ENCODE measurements at places on chromosomes 12 and 14. TPM values are rescaled to one million over a fixed set of nuclear protein-coding genes. Genes with fewer than 3 reads are reported as not detected.

DNA sequence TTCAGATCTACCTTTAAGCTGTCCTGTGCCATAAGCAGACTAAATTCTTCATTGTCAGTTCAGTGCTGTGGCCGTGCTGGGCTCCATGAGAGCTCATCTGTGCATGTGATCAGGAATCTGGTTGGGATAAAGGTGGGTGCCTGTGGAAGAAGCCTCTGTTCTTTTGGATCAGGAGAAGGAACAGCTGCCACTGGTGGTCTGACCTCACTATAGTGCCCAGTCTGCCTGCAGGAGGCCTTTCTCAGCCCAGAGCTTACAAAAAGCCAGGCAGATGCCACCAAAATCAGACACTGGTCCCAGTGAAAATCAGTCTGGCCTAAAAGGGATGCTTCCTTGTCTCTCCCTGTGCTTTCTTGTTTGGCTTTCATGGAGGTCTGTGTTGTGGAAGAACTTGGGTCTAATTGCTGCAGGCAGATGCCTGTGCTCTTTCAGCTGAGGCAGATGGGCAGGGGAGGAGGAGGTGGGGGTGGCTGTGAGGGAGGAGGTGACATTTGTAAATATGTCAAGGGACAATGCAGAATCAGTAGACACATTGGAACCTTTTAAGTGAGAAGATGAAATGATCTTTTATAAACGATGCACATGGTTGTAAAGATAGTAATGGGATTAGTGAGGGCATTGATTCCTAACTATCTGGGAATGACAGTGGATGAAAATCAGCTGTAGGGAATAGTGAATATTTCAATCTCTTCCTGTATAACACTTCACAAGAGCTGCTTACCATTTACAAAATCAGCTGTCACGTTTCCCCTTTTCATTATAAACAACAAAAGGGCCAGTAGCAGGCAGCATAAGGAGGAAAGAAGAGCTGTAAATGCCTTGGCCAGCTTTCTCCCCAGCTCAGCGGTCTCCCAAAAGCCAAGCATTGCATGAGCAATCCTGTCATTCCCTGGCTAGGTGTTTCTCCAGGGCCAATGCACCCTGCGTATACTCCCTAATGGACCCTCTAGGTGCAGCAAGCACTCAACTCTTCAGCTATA, 44.6 kb downstream of the CACNA2D4 start:
- DNase-seq, result no peak

GRCh38 chr12:57693317-57693658, 644 bp upstream of the OS9 start:
- no peak for DNase-seq

DNA sequence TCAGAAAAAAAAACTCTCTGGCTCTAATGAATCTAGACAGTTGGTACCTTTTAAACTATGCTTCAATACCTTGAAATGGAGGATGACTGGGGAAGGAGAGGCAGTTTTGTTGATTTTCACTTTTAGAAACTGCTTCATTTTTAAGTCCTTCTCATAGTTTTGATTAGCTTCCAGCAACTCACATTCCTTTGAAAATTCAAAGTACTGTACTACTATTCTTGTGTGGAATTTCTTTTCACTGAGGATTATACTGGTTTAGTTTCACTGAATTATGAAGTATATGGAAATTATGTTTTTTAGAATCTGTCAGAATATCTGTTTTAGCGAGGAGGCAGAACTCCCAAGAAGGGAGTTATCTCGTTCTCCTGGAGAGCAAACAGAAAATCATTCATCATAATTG, 116.3 kb downstream of the TGFB3 start:
- DNase-seq, result no peak

GRCh38 chr14:98599082-98599481, 672.9 kb downstream of the BCL11B start:
- no peak for DNase-seq

- no peak for DNase-seq
Observed at GRCh38 chr12:80189241-80189640, 89.9 kb downstream of the OTOGL start.

DNA sequence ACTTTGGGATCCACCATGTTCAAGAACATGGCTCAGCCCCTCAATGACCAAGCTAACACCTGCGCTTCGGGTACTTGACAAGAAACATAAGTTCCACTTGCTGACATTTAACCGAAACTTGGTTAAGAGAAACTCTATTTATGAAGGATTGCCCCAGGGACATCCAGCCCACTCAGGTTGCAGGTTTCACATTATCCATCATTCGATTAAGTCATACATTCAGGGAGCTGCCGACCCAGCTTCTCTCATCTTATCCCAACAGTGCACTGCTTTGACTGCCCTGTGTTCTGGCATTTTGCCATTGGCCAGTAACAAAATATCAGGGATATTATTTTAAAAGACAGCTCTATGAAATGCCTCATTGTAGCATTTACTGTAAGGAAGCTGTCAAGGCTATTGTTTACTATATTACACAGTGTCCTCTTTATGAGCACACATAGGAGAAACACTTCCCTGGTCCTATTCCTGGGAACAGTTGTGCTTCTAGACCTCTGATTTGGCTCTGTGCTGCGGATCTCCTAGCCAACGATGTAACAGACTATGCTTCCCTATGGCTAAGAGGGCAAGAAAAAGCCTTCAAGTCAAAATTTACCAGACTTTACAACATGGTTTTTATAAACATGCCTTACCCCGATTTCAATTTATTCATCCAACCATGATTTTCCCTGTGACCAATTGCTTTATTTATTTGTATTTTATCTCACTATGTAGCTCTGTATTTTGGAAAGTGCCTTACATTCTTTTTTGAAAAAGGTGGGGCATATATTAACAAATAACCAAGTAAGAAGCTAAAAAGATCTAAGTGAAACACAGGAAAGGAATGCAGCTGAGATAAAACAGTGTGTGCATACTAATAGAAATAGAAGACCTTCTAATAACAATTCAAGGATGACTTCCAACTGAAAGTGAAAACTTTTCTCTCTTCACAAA, 109.3 kb downstream of the ITPR2 start:
- no peak for DNase-seq

GRCh38 chr12:108701779-108702441, 29.4 kb downstream of the CORO1C start:
- no peak for DNase-seq

DNA sequence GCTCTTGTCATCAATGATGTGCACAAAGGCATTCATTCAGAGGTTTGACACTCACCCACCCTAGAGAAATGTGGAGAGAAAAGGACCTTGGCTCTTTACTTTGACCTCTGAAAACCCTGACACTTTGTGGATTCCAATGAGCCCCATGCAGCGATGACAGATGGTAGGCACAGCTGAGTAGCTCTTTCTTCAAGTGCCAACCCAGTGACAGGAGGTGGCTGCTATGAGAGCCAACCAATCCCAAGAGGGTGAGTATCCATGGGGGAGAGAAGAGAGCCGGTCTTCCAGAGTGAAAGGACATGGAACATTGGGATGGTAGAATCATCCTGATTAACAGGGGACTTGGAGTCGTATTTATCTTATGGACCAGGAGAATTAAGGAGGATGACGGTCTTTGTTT, 17.8 kb downstream of the SLC8A3 start:
- DNase-seq, result no peak

- no peak for DNase-seq
Observed at GRCh38 chr14:92729634-92730358, 18.6 kb downstream of the LGMN start.

DNA sequence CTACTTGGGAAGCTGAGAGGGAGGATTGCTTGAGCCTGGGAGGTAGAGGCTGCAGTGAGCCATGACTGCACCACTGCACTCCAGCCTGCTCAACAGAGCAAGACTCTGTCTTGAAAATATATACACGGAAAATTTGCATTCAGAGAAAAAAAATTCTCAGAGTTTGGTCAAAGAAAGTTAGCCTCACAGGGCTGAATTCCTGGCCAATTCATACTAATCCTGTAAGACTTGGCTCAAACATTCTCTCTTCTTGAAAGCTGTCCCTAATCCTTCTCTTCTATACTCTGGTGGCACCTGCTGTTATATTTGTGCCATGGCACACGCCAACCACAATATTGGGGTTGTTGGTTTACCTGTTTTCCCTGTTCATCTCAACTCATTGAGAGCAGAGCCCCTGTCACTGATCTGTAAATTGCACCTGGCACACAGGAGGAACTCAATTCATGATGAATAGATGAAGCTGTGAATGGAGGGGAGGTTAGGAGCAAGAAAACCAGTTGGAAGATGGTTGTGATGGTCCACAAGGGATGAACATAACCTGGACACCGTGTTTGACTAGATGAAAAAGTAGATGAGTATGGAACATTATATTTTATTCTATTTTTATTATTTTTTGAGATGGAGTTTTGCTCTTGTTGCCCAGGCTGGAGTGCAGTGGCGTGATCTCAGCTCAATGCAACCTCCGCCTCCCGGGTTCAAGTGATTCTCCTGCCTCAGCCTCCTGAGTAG, 36.8 kb upstream of the SPTSSA start:
- peak; percentile 50 for DNase-seq

DNA sequence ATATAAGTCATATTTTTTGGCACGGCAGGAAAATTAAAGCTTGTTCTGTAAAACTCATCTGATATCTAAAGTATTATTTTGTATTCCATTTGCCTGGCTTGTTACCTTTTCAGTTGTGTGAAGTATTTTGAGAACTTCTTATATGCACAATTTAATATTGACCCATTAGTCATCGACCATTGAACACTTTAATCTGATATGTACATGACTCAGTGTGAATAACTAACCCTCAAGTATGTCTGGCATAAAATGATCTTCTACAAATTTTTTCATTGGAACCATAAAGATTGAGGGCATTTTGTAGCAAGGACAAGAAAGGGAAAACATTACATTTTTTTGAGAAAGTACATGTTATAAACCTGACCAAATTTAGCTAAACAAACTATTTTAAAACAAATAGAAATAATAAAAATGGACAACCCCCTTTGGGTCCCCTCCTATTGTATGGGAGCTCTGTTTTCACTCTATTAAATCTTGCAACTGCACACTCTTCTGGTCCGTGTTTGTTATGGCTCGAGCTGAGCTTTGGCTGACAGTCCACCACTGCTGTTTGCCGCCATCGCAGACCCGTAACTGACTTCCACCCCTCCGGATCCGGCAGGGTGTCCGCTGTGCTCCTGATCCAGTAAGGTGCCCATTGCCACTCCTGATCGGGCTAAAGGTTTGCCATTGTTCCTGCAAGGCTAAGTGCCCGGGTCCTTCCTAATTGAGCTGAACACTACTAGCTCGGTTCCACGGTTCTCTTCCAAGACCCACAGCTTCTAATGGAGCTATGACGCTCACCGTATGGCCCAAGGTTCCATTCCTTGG, 118.8 kb downstream of the SLC6A15 start:
- DNase-seq, result no peak

- DNase-seq, result no peak
Observed at GRCh38 chr12:15728118-15728598, 61.0 kb downstream of the EPS8 start.

GRCh38 chr12:11749943-11750690, 100.6 kb downstream of the ETV6 start:
- DNase-seq, result no peak

DNA sequence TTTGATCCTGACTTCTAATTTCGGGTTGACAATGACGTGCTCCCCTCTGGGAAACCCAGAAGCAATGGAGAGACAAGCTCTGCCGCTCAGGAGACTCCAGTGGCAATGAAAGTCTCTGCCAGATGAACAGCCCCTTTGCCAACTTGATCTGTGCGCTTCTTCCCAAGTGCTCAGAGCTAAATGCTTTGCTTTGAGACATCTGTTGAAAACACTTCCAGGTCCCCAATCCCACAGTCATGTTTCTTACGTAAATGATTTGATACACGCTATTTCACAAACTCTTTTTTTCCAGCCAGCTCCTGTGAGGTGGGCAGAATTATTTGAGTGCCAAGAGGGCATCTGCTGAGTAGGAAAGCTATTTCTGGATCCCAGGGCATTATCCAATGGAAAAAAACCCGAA, 147.6 kb downstream of the RIMBP2 start:
- DNase-seq, result no peak

DNA sequence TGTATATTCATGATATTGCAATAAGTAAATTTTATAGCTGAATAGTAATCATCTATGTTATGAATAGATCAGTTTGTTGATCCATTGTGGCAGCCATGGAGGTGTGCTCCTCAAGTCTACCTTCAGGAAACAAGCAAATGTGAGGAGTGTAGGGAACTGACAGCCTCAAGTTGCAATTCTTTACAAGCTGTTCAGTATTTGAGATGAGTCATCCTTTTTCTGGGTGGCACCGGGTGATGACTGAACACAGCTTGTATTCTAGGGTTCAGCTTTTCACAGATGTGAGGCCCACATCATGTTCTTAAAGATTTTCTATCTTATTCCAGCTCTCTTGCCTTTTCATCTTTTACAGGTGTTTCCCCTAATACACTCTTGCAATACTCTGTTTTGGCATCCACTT, 452.4 kb downstream of the KCNH5 start:
- no peak for DNase-seq

DNA sequence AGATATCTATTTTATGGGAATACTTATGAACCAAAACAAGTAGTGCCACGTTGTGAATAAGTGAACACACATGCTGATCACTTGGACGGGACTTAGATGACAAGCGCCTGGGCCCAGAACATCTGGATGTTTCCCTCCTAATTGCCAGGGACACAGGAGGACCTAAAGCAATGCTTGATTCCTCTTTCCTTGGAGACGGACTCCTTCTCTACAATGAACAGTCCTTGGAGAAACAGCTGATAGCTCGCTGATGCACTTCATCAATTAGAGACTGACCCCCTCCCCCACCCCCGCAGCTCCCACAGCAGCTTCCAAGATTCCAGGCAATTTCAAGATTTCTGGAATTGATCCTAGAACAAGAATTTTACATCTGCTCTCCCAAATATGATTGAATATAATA, 86.4 kb downstream of the ST8SIA1 start:
- no peak for DNase-seq

DNA sequence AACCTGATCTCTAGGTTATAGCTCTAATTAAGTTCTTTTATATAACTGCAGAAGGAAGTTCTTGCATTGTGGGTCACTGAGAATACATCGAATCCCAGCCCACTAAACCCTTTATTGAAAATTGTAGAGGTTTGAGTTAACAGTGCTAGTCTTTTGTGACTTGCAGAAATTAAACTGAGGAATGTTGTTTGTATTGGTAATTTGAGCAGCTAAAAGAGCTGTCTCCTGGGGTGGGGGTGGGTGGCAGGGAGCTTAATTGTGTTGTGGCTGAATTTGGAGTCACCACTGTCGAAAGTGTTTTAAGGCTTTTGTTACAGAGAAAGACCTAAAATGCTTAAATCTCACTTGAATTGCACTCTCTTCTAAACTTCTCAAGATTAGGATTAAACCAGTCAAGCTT, 3.2 kb upstream of the COX8C start:
- DNase-seq, result no peak

GRCh38 chr14:101963052-101963451, 1.3 kb upstream of the DYNC1H1 start:
- no peak for DNase-seq

ZBTB25 gene
- total RNA-seq, result 17.0 TPM

PMEL gene
- 15.8 TPM for total RNA-seq

HAL gene
- total RNA-seq, result 0.31 TPM

TAS2R9 gene
- not detected for total RNA-seq

ZNF385A gene
- 8.8 TPM for total RNA-seq

RASAL1 gene
- total RNA-seq, result 1.4 TPM

All from endodermal cell (in vitro differentiated cells).